ENCODE measurements at places on chromosomes 5 and 9.

DNA sequence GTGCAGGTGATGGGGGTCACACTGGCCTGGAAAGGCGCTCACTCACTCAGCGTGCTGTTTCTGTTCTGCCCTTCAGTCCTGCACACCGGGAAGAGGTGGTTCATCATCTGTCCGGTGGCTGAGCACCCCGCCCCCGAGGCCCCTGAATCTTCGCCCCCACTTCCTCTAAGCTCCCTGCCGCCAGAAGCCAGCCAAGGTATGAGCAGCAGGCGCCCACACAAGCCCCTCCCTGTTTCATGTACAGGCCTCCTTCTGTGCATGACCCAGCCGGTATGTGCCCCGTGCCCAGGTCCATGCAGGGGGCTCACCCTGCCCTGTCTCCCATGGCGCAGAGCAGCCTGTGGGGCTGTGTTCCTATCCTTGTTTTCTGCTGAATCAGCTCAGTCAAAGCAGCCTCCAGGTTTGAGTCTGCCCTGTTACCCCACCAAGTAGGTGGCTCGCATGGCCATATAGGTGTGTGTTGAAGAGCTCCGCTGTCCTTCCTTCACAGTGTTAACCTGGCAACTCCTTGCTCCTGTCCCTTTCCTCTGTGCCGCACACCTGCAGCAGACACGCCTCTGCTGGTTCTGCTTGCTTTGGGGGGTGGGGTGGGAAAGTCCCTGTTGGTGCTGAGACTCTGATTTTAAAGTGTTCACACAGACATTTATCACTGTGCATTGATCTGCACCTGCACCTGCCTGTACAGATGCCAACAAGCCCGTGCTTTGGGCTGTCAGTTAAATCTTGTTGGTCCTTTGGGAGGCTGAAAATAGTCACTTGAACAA lies 84.8 kb downstream of the WNK2 start:
- DNase-seq = peak; percentile 96

DNA sequence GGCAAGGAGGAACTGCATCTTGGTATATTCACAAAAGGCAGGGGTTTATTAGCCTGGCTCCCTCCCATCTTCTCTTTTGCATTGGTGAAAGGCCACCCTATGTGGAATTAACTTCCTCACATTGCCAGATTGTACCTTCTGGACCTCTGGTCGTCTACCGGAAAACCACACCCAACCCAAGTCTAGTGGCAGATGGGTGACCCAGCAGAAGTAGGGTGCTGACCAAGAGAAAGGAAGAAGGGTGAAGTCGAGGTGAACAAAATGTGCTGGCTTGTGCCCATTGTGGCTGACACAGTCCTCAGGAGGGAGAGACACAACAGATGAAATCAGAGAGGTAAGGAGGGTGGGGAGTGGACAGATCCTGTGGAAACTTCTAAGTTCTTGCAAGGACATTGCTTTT lies 39.8 kb upstream of the DAP start:
- DNase-seq = no peak

DNA sequence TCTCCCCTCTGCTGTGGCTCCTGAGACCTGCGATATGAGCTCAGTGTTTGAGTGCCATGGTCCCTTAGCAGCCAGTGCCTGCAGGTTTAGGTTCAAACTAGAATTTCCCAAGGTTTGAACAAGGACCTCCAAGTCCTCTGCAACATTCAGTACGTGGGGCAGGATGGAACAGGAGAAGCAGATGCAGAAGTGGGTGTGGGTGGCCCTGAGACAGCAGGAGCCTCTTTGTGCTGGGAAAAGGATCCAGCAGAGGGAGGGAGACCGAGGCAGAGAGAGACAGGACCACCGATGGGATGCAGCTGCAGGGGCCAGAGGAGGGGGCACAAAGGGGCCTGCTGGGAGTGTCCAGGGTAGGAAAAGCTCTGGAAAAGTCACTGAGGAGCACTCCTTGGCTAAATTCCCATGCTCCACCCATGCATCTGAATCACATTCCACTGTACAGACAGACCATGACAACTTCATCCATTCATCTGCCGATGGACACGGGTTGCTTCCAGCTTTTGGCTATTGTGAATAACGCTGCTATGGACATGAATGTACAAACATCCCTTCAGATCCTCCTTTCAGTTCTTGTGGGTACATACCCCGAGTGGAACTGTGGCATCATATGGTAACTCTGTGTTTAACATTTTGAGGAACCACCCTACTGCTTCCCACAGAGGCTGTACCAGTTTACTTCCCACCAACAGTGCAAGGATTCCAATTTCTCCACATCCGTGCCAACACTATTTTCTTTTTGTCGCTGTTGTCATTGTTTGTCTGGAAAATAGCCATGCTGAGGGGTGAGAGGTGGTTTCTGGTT lies 26.7 kb upstream of the SUSD3 start:
- no peak for DNase-seq

GRCh38 chr5:157463081-157463480 lies 3.1 kb downstream of the NIPAL4 start:
- no peak for DNase-seq

DNA sequence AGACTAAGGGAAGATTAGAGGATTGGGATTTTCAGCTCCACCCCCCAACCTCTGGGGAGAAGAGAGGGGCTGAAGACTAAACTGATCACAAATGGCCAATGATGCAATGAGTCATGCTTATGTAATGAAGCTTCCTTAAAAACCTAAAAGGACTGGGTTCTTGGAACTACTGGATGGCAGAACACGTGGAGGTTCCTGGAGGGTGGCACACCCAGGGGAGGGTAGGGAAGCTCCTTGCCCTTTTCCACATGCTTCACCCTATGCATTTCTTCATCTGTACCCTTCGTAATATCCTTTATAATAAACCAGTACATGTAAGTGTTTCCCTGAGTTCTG lies 48.6 kb downstream of the ARHGEF28 start:
- no peak for DNase-seq

- DNase-seq = no peak
Observed at GRCh38 chr5:67942421-67942820, 273.1 kb upstream of the PIK3R1 start.

- no peak for DNase-seq
Observed at GRCh38 chr5:10021248-10021647, 228.4 kb downstream of the ATPSCKMT start.

GRCh38 chr5:92694067-92694466 lies 887.0 kb downstream of the NR2F1-AS1 start:
- no peak for DNase-seq

GRCh38 chr9:68800836-68801235 lies 95.8 kb downstream of the PIP5K1B start:
- no peak for DNase-seq

- DNase-seq = no peak
Observed at GRCh38 chr5:135759149-135759784, 75.2 kb upstream of the SLC25A48 start.

- DNase-seq = peak; percentile 91
Observed at GRCh38 chr5:133839721-133840120, 128.7 kb downstream of the C5orf15 start.

DNA sequence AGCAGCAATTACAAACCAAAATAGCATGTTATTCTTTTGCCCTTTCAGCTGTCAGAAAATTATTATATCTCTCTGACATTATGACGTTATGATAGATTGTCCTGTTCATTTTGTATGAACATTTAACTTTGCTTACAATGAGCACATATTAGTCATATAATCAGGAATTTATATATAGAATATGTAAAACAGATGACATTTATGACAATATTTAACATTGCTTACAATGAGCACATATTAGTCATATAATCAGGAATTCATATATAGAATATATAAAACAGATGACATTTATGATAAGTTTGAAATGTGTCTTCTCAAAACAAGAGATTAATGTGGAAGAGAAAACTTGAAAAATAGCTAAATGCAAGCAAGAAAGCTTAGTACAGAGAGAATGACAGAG lies 1180.2 kb downstream of the CDH12 start:
- DNase-seq = no peak

DNA sequence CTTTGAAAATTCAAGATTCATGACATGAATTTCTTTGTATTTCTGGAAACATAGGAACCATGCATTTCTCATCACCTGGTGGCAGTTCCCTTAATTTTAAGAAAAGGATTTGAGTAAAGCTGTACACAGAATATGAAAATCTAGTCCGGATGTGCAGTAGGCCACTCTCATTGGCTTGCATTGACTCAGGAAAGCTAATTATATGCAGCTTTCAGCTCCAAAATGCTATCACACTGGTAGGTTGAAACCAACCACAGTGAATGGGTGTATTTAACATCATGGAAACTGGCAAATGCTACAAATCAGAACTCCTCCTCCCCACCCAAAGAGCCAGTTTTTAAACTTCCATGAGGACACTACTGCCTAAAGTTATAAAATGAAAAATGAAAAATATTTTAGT lies 161.6 kb upstream of the FBXL17 start:
- no peak for DNase-seq

- DNase-seq = no peak
Observed at GRCh38 chr5:131393498-131393968, 129.7 kb downstream of the CDC42SE2 start.

DNA sequence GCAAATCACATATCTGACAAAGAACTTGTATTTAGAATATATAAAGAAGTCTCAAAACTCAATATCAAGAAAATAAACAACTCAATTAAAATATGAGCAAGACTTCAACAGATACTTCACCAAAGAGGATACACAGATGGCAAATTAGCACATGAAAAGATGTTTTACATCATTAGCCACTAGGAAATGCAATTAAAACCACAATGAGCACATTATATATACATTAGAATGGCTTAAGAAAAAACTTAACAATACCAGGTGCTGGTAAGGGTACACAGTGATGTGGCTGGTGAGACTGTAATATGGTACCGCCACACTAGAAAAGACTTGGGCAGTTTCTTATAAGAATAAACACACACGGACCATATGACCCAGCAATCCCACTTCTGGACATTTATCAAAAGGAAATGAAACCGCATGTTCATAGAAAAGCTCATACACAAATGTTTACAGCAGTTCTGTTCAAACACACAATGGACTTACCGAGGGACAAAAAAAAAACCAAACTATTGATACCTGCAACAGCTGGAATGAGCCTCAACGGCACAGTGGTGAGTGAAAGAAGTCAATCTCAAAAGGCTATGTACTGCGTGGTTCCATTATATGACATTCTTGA lies 27.6 kb downstream of the SEMA4D start:
- peak; percentile 52 for DNase-seq

DNA sequence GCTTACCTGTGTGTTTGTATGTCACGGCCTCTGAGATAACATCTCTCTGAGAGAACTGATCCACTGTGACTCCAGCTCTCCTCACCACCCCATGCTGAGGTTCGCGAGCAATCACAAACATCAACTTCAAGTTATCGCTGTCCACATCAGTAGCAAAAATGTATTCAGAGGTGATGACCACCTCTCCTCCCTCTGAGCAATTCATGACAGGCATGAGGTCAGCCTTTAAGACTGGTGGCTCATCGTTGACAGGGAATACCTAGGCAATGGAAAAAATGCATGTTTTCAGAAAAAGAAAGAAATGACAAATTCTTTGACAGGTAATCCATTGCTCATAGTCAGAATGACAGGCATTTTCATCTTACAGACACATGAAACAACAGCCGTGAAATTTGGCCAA lies 90.3 kb upstream of the CER1 start:
- no peak for DNase-seq

DNA sequence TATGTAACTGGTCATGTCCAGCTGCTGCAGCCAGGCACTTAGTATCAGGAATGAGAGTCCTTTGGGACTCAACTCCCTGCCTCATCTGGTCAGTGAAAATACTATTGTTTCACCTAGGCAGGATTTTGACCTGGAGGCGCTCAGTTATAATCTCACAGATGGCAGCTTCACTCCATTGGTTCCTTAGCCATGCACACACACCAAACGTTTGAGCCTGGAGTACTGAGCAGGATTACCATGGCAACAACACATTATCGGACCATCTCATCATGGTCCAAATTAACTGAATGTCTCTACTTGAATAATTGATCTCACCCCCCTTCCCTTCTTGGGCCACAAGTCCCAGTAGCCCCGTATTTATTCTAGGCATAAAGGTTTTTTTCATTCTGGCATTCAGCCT lies 15.0 kb upstream of the SREK1 start:
- no peak for DNase-seq

GRCh38 chr5:135319928-135320606 lies 79.0 kb downstream of the MACROH2A1 start:
- no peak for DNase-seq

GRCh38 chr9:77464661-77465060 lies 183.5 kb downstream of the GNA14 start:
- DNase-seq = no peak

DNA sequence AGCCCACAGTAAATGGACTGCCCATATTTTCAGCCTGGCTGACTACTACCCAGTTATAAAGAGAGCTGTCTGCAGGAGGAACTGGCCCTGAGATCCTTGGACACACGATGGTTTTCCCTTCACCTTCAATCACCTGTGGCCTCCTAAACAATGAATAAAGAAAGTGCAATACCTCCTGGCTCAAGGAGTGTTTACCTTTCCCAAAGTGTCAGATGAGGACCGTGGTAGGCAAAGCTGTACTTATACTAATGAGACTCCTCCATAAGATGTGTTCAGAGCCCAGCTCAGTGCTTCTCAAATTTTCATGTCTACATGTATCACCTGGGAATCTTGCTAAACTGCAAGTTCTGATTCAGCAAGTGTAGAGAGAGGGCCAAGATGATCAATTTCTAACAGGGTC lies 284.5 kb upstream of the VLDLR start:
- DNase-seq = no peak

DNA sequence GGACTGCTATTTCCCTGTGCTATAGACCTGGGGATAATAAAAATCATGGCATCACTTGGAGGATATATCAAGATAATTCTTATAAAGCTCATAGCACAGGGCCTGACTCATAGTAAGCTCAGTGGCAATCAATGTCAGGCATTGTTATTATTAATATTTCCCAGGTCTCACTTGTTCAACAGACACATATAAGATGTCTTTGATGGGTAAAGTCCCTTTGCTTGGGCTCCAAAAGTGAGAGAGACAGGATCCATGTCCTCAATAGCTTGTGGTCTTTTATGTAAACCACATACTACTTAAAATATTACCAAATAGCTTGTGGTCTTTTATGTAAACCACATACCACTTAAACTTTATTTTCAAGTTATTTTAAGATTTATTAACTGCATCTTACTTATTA lies 11.2 kb downstream of the SH3RF2 start:
- no peak for DNase-seq

Measured in NCI-H1105 treated with DMSO at 0.1 percent for 48 hours (cell line).